ENCODE measurements at places on chromosomes 16 and 17.

GRCh38 chr17:39555368-39555767 lies 52.4 kb downstream of the NEUROD2 start:
- DNase-seq, result no peak

GRCh38 chr16:65229191-65229662 lies 107.4 kb upstream of the CDH11 start:
- DNase-seq, result no peak

DNA sequence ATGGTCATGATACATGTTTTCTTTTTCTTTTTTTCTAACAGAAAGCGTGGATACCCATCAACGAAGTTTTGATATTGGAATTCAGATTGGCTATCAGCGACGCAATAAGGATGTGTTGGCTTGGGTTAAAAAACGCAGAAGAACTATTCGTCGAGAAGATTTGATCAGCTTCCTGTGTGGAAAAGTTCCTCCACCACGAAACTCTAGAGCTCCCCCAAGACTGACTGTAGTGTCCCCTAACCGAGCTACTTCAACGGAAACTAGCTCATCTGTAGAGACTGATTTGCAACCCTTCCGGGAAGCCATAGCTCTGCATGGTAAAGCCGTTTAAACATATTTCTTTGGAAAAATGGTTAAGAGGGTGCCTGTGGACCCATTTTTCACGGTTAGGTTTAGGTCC lies 11.5 kb downstream of the HAPSTR1 start:
- no peak for DNase-seq

DNA sequence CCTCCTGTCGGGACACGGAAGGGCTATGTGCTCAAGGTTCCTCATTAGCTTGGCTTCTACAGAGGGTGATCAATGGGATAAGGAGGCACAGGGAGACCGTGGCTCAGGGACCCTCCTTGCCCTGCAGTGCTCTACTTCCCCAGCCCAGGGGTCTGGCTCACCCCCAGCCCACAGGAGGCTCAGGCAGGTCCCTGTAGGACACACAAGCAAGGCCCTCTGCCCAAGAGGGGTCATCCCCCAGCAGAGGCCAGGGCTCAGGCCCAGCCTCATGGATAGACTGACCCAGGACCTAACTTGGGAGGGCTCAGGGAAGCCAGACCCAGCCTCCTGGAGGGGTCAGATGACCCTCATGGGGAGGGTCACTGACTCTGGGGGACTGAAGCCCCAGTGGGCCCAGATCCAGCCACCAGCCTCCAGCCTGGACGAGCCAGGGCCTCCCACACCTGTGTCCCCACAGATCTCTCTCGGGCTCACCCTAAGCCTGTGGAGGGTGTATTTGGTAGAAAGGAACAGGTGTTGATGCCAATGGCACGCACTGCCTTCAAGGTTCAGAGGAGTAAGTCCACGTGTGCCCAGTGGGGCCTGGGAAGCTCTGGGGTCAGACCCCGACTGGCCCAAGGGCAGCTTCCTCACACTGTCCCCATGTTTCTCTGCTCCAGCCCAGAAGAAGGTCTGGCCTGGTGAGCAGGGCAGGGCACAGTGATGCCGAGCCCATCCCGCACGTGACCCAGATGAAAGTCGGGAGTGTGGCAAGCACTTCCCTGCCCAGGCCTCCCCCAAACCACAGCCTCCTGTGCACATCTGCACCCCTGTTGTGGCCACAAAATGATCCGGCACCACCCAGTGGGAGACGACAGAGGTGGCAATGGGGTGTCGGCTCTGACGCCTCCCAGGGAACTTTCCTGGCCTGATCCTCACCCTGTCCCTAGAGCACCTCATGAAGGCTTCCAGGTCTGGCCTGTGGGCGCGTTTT lies 10.9 kb upstream of the KRTAP17-1 start:
- DNase-seq, result no peak

DNA sequence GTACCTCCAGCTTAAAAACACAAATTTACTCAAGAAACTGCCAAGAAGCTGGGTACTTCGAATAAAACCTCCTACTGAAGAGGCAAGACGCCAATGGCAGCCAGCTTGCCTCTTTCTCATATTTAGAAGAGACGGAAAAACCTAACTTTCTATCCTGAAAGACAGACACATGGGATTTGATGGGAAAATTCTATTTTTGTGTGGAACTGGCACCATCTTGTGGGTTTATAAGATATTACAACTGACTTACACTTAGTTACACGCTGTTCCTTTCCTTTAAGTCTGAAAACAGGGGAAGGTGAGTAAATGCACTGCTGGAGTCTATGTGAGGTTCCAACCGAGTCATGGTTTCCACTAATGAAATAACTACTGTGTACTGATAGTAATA lies 10.3 kb downstream of the ZNF18 start:
- DNase-seq, result no peak

- DNase-seq, result no peak
Measured at GRCh38 chr17:67546578-67547527, 169.8 kb downstream of the PITPNC1 start.

DNA sequence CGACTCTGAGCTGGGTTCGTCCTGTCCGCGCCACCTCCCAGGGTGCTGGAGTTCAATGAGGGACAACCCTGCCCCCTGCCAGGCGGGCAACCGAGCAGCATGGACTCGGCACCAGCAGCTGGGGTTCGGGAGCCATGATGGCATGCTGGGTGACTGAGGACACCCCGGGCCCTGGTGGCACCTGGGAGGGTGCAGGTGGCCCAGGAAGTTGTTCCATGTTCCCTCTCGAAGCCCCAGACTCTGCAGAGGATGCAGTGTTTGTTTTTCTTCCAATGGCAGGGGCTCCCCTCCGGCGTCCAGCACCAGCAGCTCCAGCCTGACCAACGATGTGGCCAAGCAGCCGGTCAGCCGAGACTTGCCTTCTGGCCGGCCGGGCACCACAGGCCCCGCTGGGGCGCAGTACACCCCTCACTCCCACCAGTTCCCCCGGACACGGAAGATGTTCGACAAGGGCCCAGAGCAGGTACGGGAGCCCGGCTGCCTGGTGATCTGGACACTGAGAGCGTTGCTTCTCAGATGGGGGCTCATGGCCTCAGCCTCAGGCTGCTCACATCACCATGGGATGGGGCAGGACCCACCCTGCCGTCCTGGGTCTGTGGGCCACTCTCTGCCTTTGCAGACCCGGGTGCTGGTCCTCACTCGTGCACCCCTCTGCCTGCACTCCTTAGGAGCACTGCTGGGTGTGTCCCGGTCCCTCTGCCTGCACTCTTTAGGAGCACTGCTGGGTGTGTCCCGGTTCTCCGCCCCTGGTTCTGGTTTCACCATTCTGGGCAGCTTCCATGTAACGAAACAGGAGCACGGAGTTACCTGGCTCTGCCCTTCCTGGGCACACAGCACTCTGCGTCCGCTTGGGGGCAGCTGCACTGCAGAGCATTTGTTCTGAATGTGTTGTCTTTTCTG lies 68.2 kb upstream of the CHMP6 start:
- DNase-seq, result no peak

DNA sequence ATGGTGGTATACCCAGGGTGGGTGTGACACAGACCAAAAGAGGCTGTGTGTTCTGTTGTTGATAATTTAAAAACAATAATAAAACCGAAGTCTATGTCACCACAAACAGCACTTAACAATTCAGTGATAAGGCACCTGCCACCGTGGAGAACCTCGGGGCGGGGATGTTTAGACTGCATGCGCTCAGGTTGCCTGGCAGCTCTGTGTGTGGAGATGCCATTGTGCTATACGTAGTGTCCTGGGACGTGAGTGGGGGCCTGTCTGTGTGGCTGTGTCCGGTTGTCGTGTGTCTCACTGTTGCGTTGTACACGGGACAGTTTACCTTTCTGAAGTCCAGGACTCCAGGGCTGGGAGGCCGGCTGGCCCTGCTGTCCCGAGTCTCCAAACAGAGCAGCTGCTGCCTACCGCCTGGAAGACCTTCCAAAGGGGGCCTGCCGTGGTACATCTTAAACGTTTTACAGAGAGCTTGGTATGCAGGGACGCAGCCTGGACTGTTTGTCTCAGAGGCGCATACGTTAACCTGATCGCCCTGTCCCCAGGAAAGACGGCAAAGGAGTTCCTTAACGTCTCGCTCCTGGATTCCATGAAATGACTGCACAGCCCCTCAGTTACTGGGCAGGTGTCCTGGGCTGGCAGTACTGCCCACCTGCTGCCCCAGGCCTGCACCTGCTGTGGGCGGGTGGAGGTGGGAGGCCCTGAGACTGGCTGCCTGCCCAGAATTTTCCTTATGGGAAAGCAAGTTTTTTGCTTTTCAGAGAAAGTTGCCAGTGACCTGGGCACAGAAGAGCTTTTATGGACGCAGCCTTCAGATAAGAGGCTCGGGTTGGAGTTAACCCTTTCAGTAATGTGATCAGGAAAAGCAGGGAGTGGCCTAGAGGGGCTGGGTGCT lies 19.0 kb downstream of the SPIRE2 start:
- no peak for DNase-seq

GRCh38 chr16:49766225-49766624 lies 89.7 kb downstream of the ZNF423 start:
- DNase-seq, result no peak

DNA sequence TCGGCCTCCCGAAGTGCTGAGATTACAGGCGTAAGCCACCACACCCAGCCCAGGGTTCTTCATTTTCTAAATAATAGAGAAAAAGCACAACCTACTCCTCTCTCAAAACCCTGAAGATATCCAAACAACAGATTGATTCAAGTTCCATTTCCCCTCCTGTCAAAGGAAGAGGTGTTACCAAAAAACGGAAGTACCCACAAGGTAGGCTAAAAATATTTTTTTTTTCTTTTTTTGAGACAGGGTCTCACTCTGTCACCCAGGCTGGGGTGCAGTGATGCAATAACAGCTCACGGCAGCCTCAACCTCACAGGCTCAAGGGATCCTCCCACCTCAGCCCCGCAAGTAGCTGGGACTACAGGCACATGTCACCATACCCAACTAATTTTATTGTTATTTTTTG lies 18.9 kb downstream of the UTP6 start:
- no peak for DNase-seq

GRCh38 chr17:70609566-70609965 lies 440.2 kb downstream of the KCNJ2 start:
- DNase-seq, result no peak

- no peak for DNase-seq
Measured at GRCh38 chr17:47945529-47946508, 4.4 kb downstream of the PNPO start.

DNA sequence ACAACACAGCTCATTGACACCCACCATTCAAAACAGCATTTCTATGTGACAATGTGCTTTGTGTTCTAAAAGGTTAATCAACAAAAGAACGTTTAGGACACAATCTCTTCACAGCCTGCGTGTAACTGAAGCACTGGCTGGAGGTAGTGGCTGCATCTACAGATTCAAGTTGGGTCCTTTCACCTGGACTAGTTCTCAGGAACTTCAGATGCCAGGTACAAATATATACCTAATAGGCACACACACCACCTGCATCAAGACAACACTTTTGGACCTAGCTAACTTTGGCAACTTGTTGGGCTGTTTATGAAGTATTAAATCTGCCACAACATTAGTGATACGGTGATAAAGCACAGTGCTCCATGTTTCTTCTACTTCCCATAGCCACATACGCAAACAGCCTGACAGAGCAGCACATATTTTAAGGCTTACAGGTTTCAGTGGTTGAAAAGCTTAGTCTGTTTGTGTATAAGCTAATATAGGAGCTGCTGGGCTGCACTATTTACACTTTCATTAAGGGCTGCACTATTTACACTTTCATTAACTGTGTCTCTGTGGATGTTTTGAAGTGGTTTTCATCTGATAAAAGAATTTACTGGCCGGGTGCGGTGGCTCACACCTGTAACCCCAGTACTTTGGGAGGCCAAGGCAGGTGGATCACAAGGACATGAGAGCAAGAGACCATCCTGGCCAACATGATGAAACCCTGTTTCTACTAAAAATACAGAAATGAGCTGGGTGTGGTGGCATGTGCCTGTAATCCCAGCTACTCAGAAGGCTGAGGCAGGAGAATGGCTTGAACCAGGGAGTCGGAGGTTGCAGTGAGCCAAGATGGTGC lies 132.6 kb downstream of the PARN start:
- no peak for DNase-seq

- DNase-seq, result no peak
Measured at GRCh38 chr17:81231121-81231645, 7.7 kb downstream of the TEPSIN start.

GRCh38 chr17:21278450-21279197 lies 5.9 kb upstream of the MAP2K3 start:
- DNase-seq, result no peak

DNA sequence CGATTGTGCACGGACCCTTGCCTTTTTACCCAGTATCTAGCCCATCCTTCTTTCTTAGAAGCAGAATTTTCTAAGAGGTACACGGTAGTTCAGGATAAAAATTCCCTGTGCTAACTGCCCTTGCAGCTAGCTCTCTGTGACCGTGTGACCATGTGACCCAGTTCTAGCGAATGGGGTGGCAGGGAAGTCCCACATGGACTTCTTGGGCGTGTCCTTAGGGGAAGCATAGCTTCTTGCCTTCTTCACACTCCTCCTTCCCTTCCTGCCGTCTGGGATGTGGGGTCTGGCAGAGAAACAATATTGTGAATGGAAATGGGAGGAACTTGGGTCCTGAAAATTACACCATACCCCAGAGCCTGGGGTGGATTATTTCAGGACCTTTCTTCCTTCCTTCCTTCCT lies 670.7 kb downstream of the MAF start:
- DNase-seq, result no peak

DNA sequence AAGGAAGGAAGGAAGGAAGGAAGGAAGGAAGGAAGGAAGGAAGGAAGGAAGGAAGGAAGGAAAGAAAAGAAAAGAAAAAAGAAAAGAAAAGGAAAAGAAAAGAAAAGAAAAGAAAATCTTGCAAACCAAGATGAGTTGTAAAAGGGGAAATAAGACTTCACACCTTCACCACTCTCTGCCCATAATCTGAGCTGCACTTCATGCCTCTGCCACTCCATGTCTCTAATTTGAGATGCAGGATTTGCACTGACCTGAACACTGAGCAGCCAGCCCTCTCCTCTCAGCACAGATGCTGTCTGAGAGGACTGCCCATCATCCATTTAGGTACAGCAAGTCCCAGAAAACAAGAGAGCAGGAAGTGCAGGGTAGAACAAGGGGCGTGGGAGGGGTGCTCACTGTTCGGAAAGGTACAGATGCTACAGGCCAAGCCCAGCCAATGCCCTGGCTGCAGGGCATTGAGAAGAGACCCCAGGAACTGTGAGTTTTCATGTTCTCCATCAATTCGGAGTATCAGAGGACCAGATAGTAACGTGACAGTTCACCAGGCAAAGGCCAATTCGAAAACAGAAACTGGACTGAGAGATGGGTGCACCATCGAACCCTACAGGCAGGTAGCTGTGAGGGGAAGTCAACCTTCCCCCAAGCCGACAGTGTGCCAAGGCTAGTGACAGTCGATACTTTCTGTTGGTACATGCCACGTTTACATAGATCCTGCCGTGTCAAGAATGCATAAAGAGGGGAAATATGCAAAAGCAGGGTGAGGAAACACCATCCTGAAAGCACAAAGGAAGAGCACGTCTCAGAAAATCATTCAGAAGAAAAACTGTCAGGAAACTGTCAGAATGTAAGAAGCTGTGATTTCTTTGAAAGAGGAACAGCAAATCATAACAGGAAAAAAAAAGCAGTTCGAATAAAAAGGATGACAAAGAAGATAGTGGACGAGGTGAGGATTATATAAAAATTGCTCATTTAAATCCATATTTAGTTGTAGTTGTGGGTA lies 142.0 kb upstream of the RCVRN start:
- no peak for DNase-seq
